ENCODE measurements at places on chromosomes 16 and 17.

- DNase-seq, result no peak
Measured at GRCh38 chr16:53600126-53600525, 97.1 kb upstream of the AKTIP start.

DNA sequence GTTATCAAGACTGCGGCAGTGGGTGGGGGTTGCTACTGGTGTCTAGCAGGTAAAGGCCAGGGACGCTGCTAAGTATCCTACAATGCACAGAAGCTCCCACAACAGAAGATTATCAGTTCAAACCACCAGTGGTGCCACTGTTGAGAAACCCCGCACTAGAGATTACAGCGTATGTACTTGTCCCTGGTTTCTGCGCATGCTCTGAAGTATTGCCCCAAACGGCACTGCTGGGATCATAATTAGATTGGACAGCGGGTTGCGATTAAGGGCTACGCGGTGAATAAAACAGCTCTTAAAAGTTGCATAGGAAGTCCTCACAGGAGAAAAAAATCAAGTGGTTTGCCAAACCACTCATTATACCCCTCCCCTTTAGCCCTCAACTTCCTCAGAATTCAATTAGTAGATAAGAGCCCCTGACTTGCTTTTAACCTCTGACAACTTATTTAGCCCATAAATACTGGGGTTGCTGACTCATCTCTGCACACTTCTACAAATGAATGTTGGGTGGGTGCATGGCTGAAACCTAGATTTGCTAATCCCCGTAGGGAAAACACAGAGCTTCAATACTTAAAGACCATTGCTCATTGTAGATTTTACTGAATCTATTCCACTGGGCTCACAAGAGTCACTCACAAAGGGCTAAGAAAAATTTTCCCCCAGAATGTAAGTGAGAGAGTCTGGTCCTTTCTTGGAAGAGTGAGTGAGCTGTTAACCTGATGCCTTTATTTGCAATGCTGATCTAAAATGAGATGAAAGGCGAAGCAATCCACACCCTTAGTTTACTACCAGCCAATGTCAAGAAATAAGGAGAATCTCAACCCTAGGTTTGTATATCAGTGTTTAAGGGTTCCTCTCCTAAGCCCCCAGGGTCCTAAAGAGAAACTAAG is 91.8 kb downstream of the RGS9 start:
- DNase-seq, result no peak

DNA sequence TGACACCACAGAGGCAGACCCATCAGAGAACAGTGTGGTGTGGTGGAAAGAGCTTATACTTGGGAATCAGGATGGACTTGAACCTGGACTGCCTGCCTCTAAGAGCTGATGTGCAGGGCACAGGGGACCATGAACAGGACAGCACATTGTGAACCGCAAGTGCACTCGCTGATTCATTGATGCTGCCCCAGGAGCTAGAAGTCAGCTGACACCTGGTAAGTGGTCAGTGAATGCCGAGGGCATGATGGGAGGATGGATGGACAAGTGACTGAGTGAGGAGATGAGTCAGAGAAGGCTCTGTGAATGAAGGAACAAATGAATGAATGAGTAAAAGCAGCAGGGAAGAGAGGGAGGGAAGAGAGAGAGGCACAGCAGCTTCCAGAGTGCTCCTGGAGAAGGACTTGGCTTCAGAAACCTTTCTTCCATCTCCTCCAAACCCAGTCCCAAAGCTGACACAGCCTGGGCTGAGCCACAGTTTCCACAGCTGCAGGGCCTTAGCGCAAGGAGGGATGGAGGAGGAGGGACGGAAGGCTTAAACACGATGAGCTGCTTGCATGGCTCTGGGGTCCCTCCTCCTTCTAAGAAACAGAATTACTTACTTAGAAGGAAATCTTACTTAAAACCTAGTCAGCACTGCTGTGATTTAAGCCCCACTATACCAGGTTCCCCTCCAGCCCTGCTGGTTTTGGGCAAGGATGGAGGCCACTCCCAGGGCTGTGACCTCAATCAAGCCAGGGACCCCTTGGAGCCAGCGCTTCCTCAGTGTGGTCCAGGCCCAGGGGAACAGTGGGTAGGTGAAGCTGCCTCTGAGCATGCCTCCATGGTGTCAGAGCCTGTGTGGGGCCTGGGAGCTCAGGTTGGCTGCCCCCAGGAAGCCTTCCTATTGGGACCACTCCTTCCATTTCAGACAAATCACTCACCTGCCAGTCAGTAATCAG is 184.6 kb downstream of the TMEM132E start:
- no peak for DNase-seq

DNA sequence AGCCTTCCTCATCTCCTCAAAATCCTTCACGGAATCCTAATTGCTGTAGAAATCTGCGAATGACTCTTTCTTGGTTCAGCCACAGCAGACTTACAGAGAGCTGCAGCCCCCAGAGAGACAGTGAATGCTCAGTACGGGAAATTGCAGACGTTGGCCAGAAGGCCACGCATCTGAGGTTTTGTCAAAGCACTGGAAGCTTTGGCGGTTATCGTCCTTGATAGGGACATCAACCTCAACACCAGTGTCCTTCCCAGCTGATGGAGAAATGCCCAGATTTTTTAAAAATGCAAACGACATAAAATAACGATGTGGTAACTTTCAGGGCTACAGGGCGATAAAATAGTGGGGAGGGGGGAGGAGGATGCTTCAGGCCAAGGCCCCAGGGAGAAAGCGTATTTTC is 166.6 kb upstream of the CIBAR2 start:
- no peak for DNase-seq

GRCh38 chr17:5396612-5397011 is 22.9 kb downstream of the NUP88 start:
- no peak for DNase-seq

DNA sequence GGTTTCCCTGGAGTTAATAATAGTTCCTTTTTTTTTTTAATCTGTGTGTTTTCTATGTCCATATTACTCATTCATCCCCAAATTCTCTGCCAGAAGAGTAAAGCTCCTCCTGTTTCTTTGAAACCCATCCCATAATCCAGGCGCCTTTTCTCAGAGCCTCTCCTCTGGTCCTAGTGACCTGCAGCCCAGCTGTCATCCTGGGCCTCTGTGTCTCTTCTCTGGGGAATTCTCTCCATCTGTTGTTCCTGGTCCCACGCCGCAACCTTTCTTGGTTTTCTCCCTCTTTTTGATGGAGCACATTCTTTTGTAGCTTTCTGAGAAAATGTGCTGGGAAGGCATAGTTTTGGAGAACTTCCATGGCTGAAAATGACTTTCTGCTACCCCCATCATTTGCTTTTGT is 10.2 kb downstream of the KATNB1 start:
- no peak for DNase-seq

DNA sequence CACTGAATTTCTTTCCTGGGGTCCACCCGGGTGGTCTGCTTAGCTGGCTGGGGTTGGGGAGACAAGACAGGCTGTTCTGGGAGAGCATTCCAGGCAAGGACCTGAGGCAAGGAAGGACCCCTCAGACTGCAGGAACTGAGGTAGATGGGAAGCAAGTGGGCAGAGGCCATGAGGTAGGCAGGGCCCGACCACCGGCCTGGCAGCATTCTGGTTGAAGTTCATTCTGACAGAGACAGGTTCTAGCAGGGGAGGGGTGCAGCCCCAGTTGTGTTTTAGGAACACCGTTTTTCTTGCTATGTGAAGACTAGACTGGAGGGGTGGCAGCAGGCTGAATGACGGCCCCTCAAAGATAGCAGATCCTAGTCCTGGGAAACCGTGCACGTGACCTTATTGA is 17.5 kb downstream of the B9D1 start:
- no peak for DNase-seq

DNA sequence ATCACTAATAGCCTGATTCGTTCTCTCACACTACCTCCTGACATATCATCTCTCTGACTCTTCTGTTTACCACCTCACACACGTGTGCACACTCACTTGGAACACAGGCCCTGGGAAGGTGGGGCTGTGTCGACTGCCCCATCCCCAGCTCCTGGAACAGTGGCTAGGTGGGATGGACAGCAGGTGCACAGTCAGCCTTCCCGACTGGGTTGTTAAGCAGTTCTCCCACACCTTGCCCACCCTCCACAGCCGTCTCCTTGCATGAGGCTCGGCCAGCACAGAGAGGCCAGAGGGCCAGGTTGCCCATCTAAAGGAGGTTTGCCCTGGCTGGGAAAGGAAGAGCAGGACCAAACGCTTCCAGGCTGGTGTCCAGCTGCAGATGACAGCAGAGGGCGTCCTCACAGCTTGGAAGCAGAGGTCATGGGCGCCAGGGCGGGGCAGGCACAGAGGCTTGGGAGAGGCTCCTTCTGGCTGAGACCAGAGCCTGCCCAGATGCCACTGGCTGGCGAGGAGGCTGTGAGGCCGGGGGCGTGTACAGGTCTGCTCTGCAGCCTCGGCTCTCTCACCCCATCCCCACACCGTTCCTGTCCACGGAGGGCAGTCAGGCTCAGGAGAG is 92.8 kb downstream of the AMFR start:
- DNase-seq, result no peak

GRCh38 chr17:65099941-65100315 is 37.2 kb upstream of the RGS9 start:
- peak; percentile 65 for DNase-seq

DNA sequence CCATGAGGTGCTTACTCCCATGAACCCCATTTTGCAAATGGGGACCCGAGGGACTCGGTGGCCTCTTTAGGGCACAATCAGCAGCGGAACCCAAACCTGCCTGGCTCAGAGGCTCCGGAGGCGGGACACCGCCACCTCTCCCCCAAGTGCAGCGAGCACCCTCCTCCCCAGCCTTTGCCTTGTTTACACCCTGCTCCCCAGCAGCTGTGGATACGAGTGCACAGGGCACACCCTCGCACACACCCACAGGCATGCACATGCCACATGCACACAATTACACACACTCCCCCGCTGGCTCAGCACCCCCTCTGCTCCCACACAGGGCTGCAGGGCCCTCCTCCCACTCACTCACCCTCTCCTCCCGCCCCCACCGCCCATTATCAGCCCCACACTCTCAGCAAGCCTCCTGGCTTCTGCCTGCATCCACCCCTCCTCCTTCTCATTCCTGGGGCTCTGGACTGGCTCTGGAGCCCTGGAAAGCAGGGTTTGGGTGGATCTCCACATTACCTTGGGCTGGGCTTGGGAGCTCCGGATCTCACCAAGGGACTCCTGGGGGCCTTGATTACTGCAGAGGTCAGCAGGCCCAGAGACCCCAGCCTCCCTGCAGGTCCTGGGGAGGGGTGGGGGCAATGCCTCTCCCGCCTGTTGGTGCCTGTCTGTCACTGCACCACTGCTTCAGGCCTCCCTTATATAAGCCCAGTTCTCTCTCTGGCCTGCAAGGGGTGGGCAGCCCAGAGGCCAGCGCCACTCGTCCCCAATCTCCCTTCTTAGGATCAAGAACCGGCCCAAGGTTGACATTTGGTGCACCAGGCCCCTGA is 6.4 kb downstream of the PDK2 start:
- no peak for DNase-seq

- DNase-seq, result no peak
Measured at GRCh38 chr17:2157081-2157480, 102.2 kb downstream of the HIC1 start.

DNA sequence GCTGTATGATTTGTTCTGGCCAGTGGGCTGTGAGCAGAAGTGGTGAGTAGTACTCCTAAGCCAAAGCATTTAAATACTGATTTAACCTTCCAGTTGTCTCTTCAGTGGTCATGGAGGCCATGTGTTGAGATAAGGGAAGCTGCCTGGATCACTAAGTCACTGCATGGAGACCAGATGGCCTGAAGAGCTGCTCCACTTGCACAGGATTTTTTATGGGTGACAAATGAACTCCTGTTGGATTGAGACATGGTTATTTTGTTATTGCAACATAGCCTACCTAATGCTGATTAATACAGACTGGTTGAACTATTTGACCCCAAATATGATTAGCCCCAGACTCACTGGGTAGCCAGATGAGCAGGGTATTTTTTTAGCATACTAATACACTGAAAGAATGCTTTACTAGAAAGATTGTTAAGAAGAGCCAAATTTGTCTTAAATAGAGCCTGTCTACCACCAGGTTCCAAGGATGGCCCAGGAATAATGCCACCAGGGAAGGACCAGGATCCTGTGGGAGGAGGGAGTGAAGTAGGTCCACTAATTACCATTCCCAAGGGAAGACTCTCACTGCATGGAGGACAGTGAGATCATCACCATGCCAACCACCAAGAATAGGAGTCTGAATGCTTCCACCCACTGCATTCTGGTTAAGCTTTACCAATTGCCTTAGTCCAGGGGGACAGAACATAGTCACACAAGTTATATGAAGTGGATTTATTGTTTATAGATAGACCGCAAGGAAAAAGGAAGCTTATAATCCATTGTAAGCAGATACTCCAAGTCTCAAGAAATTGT is 187.4 kb upstream of the IRX6 start:
- no peak for DNase-seq

DNA sequence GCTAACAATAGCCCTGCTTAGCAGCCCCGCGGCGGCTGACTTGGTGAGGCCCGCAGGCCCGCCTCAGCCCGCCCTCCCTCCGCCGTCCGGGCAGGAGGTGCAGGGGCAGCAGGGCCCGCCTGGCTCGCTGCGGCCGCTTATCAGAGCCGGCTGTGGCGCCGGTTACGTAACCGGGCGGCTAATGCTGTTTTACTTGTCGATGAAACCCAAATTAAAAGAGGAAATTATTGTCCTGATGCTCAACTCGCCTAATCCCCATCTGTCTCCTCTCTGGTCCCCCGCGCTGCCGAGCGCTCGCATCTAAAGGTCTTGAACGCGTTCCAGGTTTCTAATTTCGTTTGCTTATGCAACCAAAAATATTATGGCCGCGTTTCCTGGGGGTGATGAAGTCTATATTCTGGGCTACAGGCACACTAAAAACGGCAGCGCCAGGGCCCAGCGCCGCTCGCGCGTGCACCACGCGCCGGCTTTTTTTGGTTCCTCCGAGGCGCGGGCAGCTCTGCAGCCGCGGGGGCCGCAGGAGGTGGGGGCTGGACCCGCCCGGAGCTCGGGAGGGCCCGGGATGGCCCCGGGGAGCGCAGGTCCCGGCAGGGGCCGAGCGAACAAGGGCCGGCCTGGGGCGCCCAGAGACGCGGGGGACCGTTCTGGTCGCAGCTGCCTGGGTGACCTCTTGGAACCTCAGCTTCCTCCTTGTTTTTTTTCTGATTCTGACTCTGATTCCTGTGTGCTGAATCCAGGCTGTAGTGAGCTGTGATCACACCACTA is 65.2 kb upstream of the TOB1 start:
- DNase-seq, result no peak

DNA sequence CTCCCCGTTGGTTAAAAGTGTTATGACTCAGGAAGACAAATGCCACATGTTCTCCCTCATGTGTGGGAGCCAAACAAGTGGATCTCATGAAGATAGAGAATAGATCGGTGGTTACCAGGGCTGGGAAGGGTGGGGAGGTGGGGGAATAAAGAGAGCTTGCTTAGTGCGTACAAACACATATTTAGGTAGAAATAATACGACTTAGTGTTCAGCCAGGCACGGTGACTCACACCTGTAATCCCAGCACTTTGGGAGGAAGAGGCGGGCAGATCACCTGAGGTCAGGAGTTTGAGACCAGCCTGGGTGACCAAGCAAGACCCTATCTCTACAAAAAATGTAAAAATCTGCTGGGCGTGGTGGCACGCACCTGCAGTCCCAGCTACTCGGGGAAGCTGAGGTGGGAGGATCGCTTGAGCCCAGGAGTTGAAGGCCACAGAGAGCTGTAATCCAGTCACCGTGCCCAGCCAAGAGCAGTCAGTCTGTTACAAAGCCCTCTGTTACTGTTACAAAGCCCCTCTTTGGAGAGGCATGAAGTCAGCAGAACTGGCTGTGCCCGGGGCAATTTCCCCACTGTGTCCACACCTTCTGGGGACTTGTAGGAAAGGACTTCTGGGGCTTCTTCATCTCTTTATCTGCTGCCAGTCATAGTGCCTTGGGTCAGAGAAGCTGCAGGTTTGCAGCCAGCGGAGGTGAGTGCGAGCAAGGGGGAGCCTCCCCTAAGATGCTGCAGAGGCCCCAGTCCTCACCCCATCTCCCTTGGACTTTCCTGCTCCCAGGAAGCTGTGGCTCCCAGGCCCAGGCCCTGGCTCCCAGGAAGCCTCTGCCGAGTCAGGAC is 4.3 kb upstream of the ALDH3A1 start:
- DNase-seq, result no peak
